ENCODE measurements at places on chromosomes 1 and 21. TPM values are rescaled to one million over a fixed set of nuclear protein-coding genes. Genes with fewer than 3 reads are reported as not detected.

LINGO4 gene
- polyA plus RNA-seq: 0.40 TPM

DNA sequence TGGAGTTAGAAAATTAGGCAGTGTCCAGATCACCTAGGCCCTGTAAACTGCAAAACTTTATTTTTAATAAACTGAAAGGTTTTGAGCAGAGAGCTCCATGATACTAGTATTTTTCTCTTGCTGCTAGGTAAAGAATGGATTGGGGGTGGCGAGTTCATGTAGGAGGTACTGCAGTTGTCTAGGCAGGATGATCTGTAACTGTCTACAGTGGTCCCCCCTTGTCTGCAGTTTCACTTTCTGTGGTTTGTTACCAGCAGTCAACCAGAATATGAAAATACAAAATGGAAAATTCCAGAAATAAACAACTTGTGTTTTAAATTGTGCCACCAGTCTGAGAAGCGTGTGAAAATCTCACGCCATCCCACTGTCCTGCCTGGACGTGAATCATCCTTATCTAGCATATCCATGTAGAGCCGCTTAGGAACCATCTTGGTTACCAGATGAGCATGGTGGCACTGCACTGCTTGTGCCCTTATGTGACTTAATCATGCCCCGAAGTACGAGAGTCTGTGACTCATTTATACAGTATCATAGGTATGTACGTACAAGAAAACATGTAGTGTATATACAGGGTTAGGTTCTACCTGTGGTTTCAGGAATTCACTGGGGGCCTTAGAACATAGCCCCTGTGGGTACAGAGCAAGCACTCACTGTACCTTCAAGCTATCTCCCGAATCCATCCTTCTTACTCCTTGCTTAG is 94.2 kb downstream of the AHCTF1 start:
- no peak for DNase-seq

DNA sequence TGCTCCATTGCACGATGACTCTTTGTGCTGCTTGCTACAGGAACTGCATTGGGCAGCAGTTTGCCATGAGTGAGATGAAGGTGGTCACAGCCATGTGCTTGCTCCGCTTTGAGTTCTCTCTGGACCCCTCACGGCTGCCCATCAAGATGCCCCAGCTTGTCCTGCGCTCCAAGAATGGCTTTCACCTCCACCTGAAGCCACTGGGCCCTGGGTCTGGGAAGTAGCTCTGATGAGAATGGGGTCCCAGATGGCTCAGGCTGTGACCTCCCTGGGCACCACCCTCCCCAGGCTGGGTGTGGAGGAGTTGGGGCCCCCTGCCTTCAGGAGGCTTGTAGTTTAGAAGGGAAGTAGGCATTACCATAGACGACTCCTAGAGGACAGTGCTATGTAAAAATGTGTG is 19.7 kb downstream of the CYP4B1 start:
- DNase-seq: no peak

- DNase-seq: no peak
Measured at GRCh38 chr1:183989604-183990003, 47.9 kb downstream of the COLGALT2 start.

GRCh38 chr1:203323587-203323986 is 18.3 kb downstream of the BTG2 start:
- no peak for DNase-seq

GRCh38 chr21:35428489-35428888 is 379.4 kb upstream of the RUNX1 start:
- DNase-seq: peak; percentile 7

DNA sequence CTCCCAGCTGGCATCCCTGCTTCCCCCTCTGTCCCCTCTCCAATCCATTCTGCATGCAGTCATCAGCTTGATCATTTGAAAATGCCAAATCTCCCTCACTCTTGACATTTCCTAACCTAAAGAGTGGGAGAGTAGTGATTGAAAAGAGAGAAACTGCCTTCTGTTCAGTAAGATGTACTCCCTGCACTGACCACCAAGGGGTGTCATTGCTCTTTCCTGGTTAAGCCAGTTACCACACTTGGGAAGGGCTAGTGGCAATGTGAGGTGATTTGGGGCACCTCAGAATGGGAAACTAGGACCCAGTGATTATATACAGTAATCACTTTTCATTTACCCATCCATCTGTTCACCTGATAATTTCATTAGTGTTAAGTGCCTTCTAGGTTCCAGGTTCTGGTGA is 6.9 kb upstream of the TMEM269 start:
- DNase-seq: no peak

- DNase-seq: no peak
Measured at GRCh38 chr1:34845131-34845901, 14.2 kb downstream of the SMIM12 start.

- no peak for DNase-seq
Measured at GRCh38 chr1:1285611-1286311, 5.5 kb downstream of the SCNN1D start.

- no peak for DNase-seq
Measured at GRCh38 chr1:205661429-205662134, 18.7 kb downstream of the SLC45A3 start.

DNA sequence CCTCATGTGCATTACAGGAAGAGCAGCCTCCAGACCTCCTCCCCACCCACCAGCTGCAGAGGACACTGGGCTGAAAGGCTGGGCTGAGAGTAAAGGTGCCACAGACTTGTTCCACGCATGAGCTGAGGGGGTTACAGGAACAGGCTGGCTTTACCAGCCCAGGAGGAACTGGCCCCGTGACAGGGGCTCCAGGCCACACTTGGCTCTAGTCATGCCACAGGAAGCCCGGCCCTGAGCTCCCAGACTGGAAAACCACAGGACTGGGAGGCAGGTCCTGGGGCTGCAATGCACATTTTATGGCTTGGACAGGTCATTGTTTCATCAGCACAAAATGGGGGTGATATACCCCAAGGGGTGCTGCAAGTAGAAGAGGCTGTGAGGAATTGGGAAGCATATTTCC is 35.6 kb downstream of the GPA33 start:
- no peak for DNase-seq

GRCh38 chr1:35539073-35539823 is 18.0 kb downstream of the KIAA0319L start:
- no peak for DNase-seq

- DNase-seq: no peak
Measured at GRCh38 chr1:92486251-92487077, at the start of gene GFI1. GFI1 (minus strand) TSS chr1:92486925; CDS start chr1:92483487, 3,438 bp downstream.

DNA sequence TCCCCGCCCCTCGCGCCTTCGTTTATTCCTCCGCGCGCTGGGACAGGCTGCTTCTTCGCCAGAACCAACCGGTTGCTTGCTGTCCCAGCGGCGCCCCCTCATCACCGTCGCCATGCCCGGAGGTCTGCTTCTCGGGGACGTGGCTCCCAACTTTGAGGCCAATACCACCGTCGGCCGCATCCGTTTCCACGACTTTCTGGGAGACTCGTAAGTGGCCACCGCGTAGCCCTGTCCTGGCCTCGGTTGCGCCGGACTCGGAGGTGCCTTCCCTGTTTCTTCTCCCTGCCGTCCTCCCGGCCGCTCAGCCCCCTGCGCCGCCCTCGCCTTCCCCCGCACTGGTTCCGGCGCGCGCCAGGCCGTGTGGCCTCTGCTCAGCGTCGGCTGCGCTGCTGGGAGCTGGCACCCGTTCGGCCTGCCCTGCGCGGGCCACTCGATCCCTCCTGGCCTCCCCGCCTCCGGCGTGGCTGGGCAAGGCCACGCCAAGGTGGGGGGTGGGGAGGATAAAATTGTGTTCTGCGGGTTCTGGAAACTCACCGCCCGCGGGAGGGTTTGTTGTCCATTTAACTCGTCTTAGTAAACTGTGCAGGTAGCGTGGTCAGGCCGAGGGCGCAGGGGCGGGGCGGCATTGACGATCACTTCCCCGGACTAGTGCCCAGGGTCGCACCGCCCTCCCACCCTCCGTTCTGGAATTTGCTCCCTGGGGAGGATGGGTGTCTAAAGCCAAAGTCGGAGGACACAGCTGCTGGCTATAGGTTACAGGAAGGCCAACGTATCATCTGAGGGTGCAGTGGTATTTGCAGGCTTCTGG is at the start of gene PRDX6:
TSS of gene PRDX6 (plus strand) at position 50 of the 808 bp plus-strand sequence. CDS start at position 113, 63 bp downstream.
- peak; percentile 88 for DNase-seq

GRCh38 chr1:156807627-156808026 is 9.0 kb downstream of the SH2D2A start:
- DNase-seq: no peak

- DNase-seq: no peak
Measured at GRCh38 chr1:12438349-12438924, 179.6 kb downstream of the DHRS3 start.

DNA sequence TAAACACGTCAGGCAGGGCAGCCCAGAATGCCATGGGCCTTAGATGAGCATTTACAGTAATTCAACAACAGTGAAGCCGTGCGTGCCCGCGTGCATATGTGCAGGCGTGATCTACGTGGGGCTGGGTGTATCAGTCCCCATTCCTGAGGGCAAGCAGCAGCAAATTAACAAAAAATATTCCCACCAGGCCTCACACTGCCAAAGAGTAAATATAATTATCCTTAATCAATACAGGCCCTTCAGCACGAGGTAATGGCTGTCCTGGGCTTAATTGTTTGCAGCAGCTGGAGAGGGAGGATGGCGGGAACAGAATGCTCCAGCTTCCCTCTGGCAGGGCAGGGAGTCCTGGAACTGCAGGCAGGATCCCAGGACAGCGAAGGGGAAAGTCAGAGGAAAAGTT is 91.8 kb downstream of the DDX20 start:
- DNase-seq: no peak

DNA sequence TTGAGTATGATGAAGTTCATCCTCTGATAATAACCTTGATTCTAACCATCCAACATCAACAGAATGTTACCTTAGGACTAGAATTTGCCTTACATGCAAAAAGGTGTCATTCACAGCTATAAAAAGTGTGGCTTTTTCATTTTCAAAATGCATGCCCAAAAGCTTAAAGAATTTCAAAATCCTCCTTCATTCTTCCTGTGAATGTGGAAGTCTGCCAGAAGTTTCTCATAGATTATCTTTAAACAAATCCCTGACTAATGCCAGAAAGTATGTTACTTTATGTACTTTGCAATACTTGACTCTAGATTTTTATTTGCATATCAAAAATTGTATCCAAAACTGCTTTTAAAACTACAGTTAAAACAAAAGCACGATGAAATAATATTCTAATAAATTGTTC is 270.6 kb upstream of the ZRANB2 start:
- no peak for DNase-seq

DNA sequence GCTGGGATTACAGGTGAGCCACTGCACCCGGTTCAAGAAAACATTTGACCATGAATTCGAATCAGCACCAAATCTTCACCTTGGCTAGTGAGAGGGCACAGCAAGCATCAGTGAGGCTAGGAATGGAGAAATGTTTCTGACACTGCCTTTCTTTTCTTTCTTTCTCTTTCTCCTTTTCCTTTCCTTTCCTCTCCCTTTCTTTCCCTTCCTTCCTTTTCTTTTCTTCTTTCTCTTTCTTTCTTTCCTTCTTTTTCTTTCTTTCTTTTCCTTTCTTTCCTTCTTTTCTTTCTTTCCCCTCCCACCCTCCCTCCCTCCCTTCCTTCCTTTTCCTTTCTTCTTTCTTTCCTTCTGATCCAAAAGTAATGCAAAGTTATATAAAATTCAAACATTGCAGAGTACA is 40.9 kb downstream of the GFI1 start:
- no peak for DNase-seq

Data from hindlimb muscle (tissue), 1 donor.